ENCODE measurements at places on chromosomes 3 and 15.
A peak's percentile ranks its signal among the peaks of the same experiment; 100 is the strongest.

DNA sequence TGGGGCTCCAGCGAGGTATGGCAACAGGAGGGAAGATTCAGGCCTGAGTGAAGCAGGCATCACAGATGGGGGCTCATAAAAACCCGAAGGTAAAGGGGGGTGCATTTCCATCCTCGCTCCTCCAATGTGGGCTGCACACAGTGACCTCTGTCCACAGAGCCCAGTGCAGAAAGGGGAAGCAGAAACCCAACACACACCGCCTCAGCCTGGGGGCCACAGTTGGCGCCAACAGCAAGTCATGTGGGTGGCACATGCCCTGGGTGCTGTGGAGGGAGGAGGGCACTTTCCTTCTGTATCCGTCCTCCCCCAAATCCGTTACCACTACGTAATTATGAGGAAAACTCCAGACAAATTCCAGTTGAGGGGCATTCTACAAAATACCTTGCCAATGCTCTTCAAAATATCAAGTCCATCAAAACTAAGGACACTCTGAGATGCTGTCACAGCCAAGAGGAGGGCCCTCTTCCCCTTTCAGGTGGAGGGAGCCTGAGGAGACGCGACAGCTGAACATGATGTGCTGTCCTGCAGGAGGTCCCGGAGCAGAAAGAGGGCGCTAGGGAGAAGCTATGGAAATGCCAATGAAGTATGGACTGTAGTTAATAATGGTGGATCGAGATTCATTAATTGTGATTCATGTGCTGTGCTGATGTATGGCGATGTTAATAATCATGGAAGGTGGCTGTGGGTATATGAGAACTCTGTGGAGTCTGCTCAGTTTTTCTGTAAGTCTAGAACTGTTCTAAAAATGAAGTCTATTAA lies 16.4 kb downstream of the APBA2 start:
- no peak for DNase-seq

GRCh38 chr3:189262746-189263145 lies 91.0 kb downstream of the TPRG1 start:
- DNase-seq, result no peak

- no peak for DNase-seq
These were observed 9.9 kb downstream of the DNASE1L3 start for GRCh38 chr3:58200846-58201355.

- DNase-seq, result no peak
These were observed 211.9 kb upstream of the MRPL3 start for GRCh38 chr3:131714585-131715220.

- DNase-seq, result peak; percentile 25
These were observed 309.7 kb downstream of the LSAMP start for GRCh38 chr3:116135457-116136085.

DNA sequence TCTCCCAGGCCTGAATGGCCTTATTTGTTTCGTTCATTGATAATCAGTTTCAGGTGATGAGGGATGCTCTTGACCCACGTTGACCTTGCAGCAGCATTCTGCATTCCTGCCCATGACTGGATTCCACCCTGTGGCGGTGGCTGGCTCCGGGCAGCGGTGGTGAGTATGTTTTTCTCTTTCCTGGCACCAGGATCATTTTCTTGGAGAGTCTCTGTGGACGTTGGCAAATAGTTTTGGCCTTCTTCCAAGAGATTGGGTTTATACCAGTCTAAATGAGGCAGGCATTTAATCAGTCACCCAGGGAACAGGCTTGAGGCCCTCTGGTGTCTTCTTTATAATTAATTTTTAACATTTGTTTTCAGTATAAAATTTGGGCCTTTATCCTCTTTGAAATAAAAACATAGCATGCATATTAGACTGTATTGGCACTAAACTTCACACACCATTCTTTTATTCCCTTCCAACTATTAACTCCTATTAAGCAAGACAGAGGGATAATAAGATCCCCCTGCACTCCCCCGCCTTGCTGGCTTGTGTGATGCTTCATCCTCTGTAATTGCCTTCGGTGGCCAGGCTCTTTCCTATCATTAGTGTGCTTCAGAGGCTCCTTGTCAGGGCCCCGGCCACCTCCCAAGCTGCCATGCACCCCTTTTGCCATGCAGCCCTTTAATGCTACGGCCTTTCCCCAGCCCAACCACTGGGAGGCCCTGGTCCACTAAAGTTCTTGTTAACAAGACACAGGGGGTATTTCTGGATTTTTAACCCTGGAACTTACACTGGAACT lies 176.2 kb upstream of the TOPAZ1 start:
- peak; percentile 62 for DNase-seq

DNA sequence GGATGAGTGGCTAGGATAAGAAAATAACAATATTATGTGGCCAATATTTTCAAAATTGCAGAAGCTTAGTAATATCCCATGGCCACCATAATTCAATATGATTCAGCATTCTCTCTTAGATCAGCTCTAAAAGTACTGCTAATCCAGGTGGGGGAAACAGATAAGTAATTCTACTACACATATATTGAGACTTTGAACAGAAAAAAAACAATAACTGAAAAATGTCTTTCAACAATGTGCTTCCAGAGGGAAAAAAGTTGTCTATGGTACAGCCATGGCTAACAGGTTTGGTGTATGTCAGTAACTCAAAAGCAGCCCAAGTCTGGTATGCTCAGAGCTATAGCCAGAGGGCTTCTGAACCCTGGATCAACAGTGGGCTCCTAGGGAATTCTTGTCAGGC lies 42.4 kb upstream of the PPIB start:
- no peak for DNase-seq

DNA sequence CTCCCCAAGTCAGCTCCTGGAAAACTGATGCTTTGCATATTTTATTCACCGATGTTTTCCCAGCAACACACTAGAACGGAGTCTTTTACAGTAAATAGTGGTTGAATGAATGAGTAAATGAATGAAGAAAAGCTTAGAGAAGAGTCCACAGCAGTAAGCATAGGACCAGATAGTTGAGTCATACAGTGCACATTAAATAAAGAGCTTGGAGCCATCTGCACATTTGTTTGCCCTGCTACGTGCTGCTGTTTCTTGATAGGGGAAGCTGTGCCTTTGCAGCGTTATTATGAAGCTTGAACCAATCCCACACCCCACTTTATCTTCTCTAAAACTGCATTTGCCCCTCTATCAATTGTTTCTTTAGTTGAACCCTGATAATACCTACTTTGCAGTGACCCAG lies 1.2 kb downstream of the FAM98B start:
- no peak for DNase-seq

- DNase-seq, result no peak
These were observed 12.3 kb downstream of the SPTBN5 start for GRCh38 chr15:41881550-41881919.

GRCh38 chr15:97712530-97712929 lies 248.0 kb upstream of the ARRDC4 start:
- no peak for DNase-seq

DNA sequence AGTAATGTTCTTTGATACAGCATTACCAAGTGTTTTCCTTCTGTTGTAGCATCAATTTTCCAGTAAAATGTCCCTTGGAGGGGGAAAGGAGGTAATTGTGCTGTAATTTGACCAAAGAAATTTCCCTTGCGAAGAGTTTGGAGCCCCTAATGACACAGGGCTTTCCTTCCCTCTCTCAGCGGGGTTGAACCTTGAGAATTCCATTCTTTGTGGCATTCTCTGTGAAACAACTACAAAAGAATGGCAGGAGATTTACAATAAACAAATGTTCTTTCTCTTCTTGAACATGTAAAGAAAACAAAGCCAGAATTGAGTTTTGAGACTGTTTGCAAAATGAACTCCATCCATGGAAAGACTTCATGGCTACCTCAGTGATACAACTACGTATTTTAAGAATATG lies 53.4 kb downstream of the SIDT1 start:
- no peak for DNase-seq

DNA sequence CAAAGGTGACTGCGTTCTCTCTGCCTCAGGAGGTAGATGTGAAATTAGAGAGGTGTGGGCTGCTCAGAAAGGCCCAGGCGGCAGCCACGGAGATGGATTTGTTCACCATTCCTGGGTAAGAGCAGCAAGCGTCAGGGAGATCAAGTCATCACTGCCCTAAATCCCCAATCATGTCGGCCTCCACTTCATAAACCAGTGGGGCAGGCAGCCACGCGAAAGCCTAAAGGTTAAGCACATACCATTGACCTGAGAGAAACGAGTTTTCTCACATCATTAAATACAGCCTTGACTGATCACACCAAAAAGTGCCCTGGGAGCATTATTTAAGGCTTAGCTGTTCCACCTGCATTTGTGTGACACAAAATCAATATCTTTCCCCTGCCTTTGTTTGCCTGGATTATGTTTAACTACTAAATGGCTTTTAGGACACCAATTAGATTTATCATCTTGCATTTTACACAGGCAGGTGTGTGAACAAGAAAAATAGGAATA lies 50.7 kb upstream of the FOXB1 start:
- DNase-seq, result peak; percentile 93

- no peak for DNase-seq
These were observed 10.0 kb downstream of the GATA2 start for GRCh38 chr3:128482666-128483656.

DNA sequence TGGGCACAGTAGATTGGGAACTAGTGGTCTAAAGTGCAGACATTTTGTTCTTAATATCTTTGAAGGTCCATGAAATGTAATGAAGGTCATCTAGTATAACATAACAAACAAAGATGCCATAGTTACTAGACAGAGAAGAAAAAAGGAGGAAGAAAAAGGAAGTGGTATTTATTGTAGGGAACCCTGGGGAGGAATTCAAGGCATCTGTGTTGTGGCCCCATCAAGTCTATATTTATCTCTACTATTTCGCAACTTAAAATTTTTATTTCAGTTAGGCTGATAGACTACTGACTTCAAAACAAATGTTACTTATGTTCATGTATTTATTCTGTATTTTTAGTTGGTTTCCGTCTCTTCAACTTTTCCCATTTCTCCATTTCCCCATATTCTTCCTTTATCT lies 48.9 kb upstream of the ZDHHC23 start:
- no peak for DNase-seq

DNA sequence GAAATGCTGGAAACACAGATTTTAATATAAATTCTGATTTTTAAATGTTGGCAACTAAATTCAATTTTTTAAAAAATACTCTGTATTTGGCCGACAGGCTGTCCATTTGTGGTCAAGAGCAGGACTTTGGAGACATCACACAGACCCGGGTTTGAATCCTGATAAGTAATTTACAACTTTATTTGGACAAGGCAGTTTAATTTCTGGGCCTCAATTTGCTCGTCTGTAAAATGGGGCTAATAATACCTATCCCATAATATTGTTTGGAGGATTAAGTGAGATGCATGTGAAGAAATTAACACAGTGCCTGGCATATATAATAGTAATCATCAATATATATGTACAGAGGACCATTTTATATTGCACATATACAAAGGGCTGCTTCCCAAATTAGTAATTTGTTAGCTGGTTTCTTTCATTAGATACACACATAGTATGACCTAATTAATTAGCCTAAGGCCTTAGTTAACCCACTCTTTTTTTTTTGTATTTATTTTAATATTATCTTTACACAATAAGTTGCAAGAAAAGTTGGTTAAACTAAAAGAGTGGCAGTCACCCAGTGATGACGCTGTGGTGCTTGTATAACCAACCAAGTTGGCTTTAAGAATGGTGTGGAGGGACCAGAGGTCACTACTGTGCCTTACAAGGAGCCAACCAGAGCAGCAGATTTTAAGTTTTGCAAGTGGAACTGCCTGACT lies 665 bp downstream of the PIGB start:
- no peak for DNase-seq

DNA sequence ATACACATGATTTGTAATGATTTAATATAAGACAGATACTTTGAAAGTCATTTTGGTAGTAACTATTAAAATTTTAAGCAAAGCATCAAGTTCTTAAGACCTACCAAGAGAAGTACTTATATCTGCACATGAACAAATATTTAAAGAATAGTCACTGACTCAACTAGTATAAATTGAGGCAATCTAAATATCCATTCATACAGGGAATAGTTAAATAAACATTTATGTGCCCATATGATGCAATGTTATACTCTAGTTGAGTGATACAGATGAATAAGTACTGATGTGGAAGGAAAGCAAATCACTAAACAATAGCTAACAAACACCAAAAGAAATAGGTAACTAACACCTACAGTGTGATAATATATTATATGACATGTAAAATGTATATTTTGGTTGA lies 527.7 kb downstream of the EPHA3 start:
- no peak for DNase-seq

DNA sequence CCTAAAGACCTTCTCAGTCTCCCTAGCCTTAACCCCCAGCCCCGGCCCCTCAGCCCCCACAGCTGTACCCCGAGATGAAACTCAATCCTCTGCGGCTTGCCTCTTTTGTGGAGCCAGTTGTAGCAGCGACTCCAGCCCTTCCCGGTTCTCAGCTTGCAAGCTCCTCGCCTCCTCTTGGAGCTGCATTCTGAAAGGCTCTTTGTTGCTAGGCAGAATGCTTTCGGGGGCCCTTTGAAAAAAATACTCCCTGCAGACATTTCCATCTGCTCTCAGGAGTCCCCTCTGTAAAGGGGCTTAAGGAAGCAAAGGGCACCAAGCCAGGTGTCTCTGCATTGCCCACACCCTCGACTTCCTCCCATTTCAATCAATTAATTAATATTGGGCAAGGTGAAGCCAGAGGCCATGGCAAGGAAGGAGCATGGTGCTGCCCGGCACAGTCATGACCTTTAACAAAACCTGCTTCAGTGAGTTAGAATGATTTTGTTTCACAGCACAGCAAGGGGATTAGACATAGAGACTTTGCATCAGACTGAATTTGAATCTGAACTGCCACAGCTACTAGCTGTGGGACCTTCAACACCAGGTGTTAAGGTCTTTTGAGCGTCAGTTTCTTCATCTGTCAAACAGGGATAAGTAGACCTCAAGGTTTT lies 65.5 kb downstream of the SRGAP3 start:
- no peak for DNase-seq

GRCh38 chr3:66075281-66075680 lies 36.6 kb upstream of the MAGI1 start:
- DNase-seq, result no peak

- peak; percentile 21 for DNase-seq
These were observed 633.7 kb downstream of the ZIC1 start for GRCh38 chr3:148042663-148043445.

GRCh38 chr3:105865867-105866350 lies 2.9 kb downstream of the CBLB start:
- DNase-seq, result no peak

- DNase-seq, result no peak
These were observed 203.9 kb downstream of the NEK10 start for GRCh38 chr3:27165321-27165721.

DNA sequence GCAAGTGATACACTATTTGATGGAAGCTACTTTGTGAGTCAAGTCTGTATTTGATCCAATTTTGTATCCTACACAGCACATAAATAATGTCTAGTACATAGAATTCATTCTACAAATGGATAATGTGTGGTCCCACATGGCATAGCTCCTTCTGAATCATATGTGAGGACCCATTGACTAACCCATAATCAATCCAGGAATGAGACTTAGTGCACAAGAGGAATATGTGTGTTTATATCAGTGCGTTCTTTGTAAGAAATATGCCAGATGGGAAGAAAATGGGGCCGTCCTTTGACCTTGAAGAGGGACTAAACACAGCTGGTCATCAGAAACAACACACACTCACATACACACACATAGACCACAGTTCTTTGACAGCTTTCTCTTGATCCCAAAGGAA lies 282.7 kb upstream of the SEMA6D start:
- DNase-seq, result no peak

Data from NCI-H1417 (cell line).